ENCODE measurements at places on chromosomes 3 and 15.

DNA sequence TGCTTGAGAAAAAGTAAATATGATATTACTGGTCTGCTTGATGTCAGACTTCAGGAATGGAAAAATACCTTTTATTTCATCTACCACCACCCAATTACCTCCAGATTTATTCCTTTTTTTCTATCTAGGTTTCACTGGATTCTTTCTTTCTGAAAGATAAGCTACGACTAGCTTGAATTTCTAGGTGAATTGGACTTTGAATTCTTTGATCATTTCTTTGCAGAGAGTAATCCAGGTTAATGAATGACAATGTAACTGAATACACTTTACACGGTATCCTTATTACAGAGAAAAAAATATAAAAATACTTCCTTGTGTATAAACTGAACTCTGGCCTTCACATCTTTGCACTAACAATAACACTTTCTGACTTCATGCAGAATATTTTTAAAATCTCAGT lies 59.5 kb upstream of the TRPC1 start:
- DNase-seq, result no peak

- no peak for DNase-seq
Observed at GRCh38 chr3:69283496-69283895, 102.4 kb downstream of the FRMD4B start.

DNA sequence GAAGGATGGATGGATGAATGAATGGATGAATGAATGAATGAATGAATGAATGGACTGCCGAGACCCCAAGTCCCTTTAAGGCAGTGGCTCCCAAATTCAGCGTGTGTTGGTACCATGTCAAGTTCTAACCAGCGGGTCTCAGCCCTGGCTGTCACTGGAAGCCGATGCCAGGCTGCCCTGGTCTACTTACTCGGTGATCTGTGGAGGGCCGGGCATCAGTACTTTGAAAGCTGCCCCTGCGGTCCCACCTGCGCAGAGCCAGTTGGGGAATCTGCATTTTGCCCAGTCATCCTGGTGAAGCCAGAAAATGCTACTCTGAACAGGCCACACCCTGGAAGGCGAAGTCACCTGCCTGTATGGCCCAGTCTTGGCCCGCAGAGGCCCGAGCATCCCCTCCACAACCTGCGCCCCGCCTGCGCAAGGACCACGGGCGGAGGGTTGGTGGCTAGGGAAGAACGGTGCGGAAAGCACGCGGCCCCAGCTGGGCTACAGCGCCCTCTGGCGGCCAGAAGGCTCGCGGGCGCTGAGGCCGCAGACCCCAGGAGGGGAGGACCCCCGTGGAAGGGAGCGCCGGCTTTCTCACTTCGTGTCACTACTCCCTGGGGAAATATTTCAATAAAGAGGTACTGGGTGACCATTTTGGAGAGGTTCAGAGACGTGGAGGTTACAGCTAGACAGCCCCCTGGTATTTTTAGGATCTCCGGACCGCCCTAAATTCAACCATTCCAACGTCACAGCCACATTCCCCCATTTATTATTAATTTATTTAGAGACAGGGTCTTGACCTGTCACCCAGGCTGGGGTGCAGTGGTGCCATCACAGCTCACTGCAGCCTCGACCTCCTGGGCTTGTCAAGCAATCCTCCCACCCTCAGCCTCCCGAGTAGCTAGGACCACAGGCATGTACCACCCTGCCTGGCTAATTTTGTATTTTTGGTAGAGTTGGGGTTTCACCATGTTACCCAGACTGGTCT lies 34.9 kb downstream of the PRKCD start:
- DNase-seq, result peak; percentile 60

- no peak for DNase-seq
Observed at GRCh38 chr15:66905185-66905584, 160.2 kb upstream of the SMAD3 start.

GRCh38 chr3:128875556-128876120 lies 3.8 kb upstream of the ACAD9 start:
- DNase-seq, result peak; percentile 55

GRCh38 chr15:64249406-64249805 lies 86.6 kb upstream of the PPIB start:
- no peak for DNase-seq

DNA sequence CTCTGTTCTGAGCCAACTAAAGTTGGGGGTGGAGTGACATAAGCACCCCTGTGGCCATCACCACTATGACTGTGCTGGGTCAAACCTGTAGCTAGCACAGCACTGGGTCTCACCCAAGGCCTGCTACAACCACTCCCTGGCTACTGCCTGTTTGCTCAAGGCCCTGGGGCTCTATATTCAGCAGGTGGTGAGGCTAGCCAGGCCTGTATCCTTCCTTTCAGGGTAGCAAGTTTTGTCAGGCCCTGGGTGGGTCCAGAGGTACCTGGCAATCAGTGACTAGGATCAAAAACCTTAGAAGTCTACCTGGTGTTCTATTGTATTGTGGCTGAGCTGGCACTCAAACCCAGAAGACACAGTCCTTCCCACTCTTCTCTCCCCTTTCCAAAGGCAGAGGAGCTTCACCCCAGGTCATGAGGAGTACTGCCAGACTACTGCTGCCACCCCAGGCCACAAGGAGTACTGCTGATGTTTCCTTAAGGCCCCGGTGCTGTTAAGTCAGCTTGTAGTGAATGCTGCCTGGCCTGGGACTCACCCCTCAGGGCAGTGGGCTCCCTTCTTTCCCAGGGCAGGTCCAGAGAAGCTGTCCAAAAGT lies 170.8 kb downstream of the IGSF11 start:
- no peak for DNase-seq

- DNase-seq, result no peak
Observed at GRCh38 chr3:89059211-89059925, 48.1 kb upstream of the EPHA3 start.

DNA sequence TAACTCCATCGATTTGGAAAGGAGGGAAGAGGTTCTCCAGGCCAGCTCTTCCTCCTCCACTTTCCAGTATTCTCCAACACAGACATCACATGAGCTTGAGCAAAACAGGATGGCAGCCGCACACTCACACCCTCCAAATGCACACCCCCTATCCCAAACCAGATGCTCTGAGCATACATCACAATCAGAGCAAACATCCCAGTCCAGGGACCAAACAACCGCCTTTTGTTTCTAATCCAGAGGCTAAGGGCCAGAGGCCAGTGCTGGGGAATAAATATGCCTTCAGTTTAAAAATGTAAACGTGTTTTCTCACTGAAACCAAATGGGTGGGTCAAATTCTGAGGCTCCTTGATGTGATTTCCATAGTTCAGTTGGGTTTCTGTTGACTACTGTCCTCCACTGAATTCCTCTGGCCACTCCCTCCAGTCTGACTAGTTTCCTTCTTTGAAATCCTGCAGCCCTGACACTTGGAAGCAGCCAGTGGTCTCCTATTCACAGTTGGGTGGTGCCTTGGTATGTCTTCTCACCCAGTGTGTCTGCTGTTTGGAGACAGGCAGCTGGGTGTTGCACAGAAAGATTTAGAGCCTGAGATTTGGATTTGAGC lies 19.2 kb upstream of the MFGE8 start:
- DNase-seq, result no peak

DNA sequence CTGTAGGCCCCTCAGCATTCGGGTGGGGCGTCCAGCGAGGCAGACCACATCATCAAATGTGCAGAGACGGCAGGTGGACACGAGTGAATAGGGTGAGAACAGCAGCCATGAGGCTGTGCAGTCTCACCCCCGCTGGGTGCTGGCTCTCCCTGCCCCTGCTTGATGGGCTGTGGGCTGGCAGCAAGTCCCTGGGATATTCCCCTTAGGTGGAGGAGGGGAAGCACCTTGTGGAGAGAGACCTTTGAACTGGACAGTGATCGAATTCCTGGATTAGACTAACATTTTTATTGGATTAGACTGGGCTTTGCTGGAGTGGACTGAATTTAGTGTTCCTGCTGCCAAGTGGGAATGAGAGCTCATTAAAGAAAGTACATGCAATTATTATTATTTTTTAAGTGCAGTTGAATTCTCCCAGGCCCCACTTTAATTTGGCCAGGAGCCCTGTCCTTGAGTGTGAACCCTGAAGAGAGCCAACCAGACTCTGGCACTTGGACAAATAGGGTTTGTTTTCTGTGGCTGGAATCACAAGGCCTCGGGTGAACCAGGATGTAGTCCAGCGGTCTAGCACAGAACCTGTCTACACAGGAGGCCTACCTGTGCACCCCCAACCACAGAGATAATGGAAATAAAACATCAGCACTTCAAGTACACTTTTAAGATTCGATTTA lies 193.1 kb downstream of the ABHD5 start:
- DNase-seq, result no peak

DNA sequence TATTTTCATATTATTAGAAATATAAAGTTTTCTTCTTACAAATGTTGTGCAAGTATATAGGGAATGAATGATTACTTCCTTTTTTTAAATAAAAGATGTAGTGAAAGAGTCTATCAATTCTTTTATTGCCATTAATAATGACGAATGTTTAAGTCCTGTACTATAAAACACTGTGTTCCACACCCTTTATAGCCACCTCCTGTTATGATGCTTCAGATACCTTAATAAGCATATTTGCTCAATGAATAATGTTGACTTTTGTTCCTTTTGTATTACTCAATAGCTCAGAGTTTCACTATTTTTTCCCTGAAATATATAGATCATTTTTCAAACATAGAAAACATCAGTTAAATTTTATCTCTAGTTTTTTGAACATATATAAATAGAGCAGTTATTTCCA lies 378.2 kb upstream of the THBS1 start:
- DNase-seq, result no peak

GRCh38 chr3:88985491-88985890 lies 121.9 kb upstream of the EPHA3 start:
- DNase-seq, result no peak

GRCh38 chr3:196609343-196609775 lies 30.1 kb upstream of the NRROS start:
- peak; percentile 90 for DNase-seq

GRCh38 chr3:157793745-157794144 lies 290.5 kb upstream of the VEPH1 start:
- DNase-seq, result no peak

GRCh38 chr3:82194870-82195269 lies 433.4 kb upstream of the GBE1 start:
- DNase-seq, result no peak

DNA sequence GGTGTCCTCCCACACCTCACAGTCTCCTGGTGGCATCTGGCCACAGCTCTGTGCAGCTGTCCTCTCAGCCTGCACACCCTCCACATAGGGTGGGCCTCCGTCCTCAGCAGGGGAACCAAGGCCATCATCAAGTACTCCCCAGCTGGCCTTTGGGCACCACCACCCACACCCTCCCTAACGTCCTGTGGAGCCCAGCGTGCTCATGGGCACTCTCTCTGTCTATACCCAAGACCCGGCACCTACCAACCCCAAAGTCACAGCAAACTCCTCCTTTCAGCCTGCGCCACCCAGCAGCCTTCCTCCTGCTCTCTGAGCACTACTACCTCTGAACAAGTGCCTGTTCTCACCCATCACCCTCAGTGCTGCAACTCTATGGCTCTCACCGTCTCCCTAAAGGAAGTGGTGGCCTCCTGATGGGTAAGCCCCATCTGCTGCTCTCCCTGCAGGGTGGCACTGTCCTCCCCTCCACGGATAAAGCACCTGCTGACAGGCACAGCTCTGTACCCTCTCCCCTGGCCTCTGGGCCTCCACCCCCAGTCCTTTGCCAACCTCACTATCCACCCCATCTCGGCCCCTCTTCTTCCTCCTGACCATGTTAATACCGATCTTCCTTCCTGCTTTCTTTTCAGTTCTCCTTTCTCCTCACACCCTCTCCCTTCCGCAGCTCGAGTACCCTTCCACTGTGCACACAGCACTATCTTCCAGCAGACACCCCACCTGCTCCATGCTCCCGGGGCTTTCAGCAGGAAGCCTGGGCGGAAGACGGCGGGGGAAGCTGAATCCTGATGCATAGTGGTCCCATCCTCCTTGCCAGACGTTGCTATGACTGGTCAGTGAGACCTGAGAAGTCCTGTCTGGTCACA lies 31.5 kb downstream of the SLC41A3 start:
- DNase-seq, result no peak

DNA sequence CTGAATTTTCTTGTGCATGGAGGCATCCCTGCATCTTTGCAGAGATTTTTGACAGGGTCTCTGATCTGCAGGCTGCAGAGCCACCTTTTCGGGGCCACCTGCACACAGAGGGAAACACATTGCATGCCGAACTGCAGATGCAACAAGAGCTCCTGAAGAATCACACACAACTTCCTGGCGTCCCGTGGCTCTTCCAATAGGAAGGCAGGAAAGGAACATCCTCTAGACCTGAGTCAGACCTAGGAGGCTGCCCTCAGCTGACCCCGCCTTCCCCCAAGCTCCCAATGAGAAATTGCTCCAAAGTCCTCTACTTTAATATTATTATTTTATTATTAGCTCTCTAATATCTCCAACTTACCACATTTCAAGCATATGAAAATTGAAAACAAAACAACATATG lies 213.2 kb upstream of the ARRDC4 start:
- no peak for DNase-seq

- no peak for DNase-seq
Observed at GRCh38 chr15:25784876-25785640, 78.1 kb downstream of the ATP10A start.

DNA sequence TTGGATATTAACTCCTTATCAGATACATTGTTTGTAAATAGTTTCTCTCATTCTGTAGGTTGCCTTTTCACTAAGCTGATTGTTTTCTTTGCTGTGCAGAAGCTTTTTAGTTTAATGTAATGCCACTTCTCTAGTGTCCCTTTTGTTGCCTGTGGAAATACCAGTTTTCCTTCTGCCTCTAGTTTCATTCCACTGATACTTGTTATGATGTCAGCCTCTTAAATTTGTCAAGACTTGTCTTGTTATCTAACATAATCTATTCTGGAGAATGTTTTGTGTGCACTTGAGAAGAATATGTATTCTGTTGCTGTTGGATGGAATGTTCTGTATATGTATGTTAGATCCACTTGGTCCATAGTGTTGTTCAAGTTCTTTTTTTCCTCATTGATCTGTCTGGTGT lies 18.0 kb upstream of the CEP152 start:
- no peak for DNase-seq

DNA sequence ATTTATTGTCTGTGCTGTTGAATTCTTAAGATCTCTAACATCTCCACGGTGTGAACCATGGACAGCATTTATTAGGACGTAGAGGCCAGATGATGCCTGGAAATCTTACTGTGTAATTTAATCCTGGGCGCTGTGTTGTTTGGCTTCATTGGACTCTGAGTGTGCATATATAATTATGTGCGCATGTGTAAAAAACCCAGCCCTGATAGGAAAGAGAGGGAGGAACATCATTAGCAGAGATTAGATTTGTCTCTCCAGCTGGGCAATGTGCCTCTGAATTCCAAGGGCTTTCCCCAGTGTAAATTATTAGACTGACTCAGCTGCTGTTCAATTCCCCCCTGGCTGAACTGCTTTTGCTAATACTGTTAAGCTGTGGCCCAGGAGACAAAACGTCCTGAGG lies 39.6 kb downstream of the MAP3K13 start:
- DNase-seq, result no peak

- no peak for DNase-seq
Observed at GRCh38 chr3:53163444-53164387, 2.7 kb downstream of the PRKCD start.

- DNase-seq, result no peak
Observed at GRCh38 chr3:104832530-104832929, 534.2 kb upstream of the ALCAM start.

- no peak for DNase-seq
Observed at GRCh38 chr15:69664572-69665571, 212.3 kb downstream of the RPLP1 start.

GRCh38 chr15:101615414-101615985 lies 36.7 kb downstream of the TM2D3 start:
- no peak for DNase-seq

- DNase-seq, result no peak
Observed at GRCh38 chr3:21331321-21331720, 419.7 kb downstream of the ZNF385D start.

GRCh38 chr15:77342807-77343206 lies 77.1 kb downstream of the PEAK1 start:
- DNase-seq, result no peak

- DNase-seq, result no peak
Observed at GRCh38 chr15:78076231-78077052, 1.1 kb downstream of the TBC1D2B start.
